Activated gamma-delta T cell treated with anti-CD3 and anti-CD28 coated beads, Interleukin-2, amount 50 U/mL, for 16 hours (primary cell): ENCODE measurements at places on chromosomes 4 and X.

DNA sequence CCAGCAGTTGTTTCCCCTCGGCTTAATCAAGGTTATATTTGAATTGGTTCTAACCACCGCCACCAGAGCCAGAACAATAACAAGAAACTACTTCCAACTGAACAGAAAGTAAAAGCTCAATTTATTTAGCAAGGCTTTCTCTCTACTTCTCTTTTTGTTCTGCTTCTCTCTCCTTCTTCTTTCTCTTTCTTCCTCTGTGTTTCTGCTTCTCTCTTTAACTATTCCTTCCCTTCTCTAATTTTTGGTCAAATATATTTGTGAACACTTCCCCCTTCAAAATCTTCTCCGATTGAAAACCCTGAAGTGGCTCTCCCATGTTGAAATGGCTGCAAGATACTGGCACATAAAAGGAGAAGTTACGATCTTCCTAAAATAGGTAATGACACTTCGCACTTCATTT is 1195.9 kb upstream of the PRKX start:
- no peak for DNase-seq

DNA sequence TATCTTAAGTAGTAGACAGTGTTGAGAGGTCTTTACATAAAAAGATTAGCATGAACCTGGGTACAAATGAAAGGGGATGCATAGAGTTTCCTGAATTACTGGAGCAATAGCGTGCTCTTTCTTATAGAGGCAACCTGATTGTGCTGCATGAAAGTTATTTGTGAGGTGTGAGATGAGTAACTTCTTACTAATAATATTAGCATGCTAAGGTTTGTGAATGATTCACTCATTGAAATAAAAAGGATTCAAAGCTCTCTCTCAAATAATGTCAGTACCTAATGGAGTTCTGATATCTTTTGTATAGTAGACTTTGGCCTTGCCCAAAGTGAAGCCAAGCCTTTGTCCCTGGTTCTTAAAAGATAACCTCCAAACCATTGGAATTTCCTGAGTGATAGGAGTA is 131.0 kb upstream of the CXXC4 start:
- no peak for DNase-seq

GRCh38 chrX:72126048-72126415 is 5.7 kb downstream of the RTL5 start:
- DNase-seq = no peak

DNA sequence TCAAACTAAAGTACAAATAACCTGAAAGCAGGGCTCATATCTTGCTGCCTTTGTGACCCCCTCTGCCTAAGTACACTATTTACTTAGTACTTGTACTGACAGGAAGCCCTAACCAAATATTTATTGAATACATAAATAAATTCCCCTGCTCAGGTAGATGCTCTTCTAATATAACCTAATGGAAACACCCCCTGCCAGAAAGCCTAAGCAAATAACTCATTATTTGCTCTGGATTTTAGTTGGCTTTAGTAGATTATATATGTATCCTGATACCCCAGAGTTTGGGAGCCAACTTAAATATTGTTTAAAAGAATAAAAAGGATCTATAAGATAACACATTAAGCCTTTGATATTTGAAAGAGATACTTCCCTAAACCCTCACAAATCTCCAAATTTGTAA is 318.2 kb downstream of the PPP1R2C start:
- no peak for DNase-seq

DNA sequence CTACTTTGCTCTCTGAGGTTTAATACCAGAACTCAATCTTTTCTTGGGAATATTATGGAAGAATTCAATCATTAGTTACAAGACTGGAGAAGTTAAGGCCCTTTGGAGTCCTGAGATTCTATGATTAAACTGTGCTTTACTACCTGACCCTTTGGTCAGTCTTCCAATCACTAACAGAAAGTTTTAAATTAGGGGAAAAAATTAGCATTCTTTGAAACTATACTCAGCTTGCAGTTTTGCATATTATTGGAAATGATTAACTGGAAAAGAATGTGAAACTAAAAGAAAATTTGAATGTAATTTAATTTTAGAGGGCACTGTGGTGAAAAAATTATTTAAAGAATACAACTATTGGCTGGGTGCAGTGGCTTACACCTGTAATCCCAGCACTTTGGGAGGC is 18.7 kb upstream of the GPR34 start:
- DNase-seq = no peak
